Amygdala (tissue), 56 donors: ENCODE measurements at places on chromosomes 13 and 19.

DNA sequence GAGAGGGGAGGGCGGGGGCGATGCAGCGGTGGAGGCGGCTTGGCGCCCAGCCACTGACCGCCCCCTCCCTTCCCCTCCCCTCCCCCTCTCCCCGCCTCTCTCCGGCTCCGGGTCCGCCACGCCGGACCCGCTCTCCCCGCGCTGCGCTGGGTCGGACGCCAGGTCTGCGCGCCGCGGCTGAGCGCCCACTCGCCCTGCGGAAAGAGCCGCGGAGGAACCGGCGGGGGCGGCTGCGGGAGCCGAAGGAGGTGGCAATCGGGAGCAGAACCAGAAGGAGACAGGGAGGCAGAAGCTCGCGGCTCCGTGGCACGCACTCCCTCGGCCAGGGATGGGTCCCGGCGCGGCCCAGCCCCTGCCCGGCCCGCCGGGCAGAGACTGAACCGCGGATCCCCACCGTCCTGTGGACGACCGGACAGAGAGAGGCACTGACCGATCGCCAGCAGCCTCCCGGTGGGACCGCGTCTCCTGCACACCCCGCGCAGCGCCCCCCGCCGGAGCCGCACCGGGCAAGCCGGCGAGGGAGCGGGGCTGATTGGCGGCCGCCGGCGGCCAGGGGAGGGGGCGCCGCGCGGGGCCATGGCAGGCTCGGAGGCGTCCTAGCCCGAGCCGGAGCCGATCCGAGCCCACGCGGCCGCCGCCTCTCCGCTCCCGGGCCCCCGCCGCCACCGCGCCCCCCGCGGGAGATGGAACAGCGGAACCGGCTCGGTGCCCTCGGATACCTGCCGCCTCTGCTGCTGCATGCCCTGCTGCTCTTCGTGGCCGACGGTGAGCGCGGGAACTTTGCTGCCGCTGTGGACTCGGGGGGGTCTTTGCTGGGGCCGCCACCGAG is at the start of gene VSTM2B:
VSTM2B (plus strand) TSS at position 94 of the 829 bp plus-strand sequence; CDS start at position 684, 590 bp downstream.
- no peak for DNase-seq

DNA sequence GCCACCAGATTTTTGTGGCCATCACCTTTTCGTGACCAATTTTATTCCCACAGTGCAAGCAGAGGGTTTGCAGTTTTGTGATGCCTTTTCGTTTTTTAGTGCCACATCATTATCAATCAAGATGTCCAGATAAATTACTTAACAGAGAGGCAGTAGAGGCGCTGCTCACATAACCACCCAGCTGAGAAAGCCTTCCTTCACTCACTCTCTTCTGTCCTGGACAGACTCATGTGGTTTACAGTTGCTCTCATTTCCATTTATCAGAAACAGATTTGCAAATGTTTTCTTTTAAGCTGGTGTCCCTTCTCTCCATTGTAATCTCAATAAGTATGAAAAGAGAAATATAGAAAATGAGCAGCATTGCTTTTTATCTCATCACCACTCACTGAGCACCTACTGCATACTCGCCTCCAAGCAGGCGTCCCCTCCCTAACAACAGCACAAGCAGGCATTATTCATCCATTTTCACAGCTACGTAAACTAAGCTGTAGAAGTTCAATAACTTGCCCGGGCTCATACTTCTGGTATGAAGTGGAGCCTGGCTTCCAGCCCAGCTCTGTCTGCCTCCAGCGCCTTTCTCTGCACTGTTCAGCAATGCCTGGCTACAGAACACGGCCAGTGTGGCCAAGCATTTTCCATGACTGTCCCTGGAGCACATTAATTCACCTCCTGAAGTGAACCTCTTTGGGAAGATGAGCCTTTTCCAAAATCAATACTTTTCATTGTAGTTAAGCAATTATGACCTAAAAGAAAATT is 34.6 kb upstream of the KATNAL1 start:
- no peak for DNase-seq

- DNase-seq, result no peak
Observed at GRCh38 chr13:78258304-78258703, 339.7 kb upstream of the EDNRB start.

DNA sequence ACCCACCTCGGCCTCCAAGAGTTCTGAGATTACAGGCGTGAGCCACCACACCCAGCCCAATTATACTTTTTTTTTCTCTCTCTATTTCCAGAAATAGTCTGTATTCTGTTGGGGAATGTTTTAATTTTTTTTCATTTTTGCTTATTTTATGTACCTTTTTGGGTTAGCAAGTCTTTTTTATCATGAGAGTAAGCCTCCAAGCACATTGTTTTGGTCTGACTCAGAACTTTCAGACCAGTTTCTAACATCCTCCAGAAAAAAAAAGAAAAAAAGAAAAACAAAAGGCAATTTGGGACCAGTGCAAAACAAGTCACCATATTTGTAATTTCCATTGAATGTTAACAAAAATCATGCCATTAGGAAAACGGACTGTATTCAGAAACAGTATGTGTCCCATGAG is 1465.5 kb downstream of the SLITRK5 start:
- DNase-seq, result no peak

GRCh38 chr13:47005756-47006414 is 109.0 kb upstream of the HTR2A start:
- DNase-seq, result no peak

- DNase-seq, result no peak
Observed at GRCh38 chr13:71643448-71643860, 223.6 kb downstream of the DACH1 start.

DNA sequence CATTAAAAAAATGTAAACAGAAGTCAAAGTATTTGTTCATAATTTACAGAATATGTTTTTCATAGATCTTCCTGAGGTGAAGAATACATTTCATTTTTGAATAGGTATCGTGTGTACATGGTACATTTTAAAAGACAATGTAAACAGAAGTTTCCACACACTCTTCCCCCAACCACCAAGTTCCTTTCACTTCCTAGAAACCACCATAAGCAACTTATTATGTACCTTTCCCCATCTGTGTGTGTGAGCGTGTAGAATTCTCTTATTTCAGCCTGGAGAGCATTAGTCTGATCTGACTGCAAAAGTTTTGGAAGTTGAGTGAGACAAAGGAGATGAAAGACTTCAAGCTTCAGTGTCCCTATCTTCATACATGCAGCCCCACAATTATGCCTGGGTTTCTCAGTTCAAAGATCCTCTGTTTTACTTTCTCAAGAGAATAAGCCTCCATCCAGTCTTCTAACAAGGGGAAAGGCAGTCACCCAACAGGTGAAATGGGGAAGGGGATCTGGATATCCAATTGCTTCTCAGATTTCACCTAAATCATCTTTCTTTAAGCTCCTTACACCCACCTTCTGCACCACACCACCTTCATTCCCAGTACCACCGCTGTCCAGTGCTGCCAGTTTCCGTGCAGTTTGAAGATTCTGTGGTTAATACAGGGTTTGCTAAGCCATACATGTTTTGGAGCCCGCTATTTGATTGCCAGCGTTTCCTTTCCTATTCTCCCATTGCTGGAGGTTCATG is 2.1 kb downstream of the TEX30 start:
- no peak for DNase-seq

DNA sequence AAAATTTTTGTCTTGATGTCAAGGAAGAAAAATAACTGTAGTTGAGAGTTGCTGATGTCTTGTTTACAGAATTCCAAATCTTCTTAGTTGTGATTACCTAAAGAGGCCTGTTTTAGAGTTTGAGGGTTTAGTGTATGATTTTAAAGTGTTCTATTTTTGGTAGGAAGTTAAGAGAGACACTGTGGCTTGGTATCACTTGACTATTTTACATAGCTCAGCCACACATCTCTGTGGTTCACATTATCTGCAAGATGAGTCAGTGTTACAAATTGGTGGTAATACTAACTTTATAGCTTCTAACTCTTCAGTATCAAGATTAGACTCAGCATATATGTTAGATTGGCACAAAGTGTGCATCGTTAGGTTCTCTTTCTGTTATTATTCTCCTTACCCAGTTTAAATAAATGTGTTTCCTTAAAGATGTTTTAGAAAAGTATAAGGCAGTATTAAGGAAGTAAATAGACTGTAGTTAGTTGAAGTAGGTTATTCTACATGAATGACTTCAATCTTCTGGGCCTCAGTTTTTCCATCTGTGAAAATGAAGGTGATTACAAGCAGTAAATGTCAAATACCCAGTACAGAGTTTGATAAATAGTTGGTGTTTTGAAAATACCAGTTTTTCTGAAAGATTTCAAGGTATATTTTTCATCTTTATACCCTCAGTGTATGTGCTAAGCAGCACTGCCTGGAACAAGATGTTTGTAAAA is 33.4 kb downstream of the COG6 start:
- DNase-seq, result no peak

DNA sequence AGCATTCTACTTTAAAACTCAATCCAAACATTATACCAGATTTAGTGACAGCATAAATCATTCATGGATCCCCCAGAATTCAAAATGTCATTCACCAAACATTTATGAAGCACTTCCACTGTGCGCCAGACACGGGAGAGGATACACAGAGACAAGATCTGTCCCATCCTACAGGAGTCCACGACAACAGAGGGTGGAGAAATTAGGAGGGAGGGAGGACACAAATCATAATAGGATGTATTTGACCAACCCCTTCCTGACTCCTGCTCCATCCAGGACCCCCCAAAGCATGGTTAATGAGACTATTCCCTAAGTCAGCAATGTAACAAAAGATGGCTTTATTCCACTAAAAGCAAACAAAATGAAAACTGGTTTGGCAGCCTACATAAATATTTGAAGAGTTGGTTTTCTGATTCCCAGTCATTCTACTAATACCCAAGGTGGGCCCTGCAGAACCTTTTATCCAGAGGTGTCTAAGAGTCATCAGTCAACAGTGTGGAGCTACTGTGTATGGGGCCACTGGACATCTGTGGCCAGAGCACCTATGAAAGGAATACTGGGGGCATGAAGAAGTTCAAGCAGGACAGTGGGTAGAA is 62.8 kb upstream of the DOCK9 start:
- DNase-seq, result no peak

DNA sequence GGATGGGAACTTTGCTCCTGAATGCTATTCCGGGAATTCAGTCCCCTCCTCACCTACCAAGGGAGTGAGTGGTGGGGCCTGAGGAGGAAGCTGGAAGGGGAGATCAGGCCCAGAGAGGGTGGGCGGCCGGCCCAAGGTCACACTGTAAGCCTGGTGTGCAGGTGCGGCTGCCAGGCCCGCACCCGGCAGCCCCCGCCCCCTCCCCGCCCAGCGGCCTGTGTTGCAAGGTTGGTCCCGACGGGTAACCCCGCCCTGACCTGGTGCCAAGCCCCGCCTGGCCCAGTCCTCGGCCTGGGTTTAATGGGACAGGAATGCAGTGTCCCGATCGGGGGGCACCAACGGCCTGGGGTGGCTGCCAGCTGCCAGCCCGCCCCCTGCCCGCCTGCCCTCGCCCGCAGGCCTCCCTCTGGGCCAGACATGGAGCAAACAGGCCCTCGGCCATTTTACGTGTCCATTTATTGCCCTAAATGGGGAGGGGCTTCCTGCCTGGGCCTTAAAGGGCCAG is 5.5 kb downstream of the ZBTB7A start:
- no peak for DNase-seq

GRCh38 chr13:99741960-99742359 is 229.6 kb downstream of the ZIC5 start:
- no peak for DNase-seq

DNA sequence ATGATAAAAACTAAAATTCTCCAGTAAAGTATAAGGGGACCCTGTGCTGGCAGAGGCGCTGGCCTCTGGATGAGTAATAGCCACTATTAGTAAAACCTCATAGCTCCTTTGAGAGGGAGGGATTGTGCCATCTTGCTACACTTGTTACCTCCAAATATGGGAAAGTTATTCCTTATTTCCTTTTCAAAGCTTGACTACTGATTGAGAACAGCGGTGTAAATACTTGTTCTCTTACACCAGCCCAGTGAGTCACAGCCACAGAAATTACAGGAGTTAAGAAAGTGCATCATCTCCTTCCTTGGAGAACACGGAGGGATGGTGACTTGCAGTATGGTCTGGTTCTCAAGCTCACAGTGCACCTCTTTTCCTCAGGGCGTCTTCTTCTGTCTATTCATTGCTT is 379.0 kb downstream of the EFNB2 start:
- DNase-seq, result no peak

GRCh38 chr13:43274881-43275280 is 251.5 kb downstream of the DNAJC15 start:
- DNase-seq, result no peak

DNA sequence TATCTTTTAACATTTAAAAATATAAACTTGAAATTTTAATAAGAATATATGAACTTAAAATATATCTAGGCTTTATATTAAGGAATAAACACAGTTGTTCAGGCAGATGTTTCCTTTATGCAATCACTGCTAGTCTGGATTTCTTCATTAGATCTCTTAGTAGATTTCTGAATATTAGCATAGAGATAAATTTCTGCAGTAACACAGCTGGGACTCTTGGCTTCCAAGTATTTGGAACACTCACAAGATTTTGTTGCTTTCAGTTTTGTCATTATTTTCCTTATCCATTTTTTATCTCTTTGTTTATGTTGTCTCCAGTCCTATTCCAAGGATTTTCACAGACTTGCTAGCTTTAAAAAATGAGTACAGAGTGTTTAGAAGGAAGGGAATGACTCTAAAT is 857.1 kb downstream of the GPC5 start:
- DNase-seq, result no peak

GRCh38 chr19:19056636-19057275 is 7.0 kb upstream of the SLC25A42 start:
- no peak for DNase-seq

DNA sequence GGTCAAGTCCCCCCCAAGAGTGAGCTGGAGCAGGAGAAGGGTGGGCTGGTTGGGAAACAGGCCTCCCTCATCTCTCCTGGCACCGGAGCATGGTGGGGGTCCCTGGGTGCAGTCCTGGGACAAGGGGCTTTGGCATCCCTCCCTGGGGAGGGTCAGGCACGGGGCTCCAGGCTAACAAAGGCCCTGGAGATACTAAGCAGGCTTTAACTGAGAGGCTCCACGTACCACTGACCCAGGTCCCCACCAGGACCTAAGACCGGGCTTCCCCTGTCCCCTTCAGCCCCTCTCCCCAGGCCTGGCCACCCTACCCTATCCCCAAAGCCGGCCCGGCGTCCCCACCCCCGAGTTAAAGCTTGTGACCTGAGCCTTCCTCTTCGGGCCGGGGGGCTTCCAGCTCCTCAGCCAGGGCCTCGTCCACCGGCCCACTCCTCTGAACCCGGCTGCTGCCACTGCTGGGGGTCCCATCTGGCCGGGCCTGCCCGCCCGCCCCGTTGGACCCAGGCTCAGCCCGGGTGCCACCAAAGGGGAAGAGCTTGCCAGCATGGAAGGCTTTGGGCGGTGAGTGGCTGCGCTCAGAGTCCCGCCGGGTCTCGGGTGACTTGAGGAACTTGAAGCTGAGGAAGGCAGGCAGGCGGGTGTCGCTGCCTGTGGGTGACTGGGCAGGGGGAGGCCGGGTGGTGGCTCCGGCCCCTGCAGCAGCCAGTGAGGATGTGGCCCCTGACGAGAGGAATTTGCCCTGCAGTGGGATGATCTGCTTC is 10.1 kb downstream of the ANO8 start:
- no peak for DNase-seq
